Lower lobe of right lung (tissue), 2 donors: ENCODE measurements at places on chromosomes 16 and 17. TPM values are rescaled to one million over a fixed set of nuclear protein-coding genes. Genes with fewer than 3 reads are reported as not detected.

GRCh38 chr17:59062509-59062908 lies 44.2 kb downstream of the TRIM37 start:
- H3K27me3 ChIP-seq = no peaks in the 10 kb centered on the region
- peaks cover 72% of the 10 kb centered on the region for H3K36me3 ChIP-seq
- no peak overlapping the region for H3K27ac ChIP-seq
- H3K4me1 ChIP-seq = no peaks in the 10 kb centered on the region
- DNase-seq = no peak
- no peak overlapping the region for H3K4me3 ChIP-seq

DNA sequence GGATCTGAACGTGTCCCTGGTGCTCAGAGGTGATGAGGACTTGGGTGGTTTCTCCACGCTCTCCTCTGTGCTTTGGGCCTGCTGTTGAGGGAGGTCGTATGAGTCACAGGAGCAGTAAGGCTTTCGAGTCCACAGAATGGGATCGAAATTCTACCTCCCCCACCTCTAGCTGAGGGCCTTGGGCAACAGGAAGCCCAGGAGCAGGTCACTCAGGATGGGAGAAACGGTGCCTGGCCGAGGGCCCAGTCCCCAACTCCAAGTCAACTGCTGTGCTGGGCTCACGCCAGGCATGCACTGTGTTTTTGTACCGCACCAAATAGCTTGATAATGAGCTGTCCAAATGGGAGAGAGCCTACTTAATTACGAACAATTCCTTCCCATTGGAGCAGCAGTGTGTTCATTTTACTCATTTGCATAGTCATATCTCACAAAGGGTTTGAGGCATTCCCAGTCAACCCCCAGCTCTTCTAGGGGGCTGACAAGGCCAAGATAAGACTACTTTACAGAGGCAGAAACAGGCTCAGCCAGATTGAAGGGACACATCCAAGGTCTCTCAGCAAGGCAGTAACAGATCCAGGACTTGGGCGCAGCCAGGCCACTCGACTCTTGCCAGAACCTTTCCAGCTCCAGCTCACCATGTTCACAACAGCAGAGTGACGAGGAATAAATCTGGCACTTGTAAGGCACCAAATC lies 53.6 kb downstream of the WNT3 start:
- no peaks in the 10 kb centered on the region for H3K36me3 ChIP-seq
- peaks cover 16% of the 10 kb centered on the region for H3K4me1 ChIP-seq
- peak; percentile 74 for DNase-seq
- no peak overlapping the region for H3K4me3 ChIP-seq
- H3K27me3 ChIP-seq = peaks cover 11% of the 10 kb centered on the region
- no peak overlapping the region for H3K27ac ChIP-seq

DNA sequence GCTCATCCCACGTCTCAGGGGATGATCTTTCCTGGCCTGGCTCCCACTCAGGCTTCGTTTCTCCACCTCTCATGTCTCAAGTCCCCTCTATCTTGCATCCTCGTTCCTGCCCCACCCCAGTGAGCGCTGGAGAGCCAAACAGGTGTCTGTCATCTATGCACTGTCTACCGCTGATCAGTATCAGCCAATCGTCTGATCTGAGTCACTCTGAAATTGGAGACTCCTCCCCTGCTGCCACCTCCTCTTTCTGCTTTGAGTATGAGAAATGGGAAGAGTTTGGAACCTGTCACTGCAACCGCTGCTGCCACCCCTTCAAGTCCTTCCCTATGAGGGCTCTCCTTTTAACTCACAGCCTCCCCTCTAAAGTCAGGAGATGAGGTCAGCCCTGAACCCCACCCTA lies 28.0 kb downstream of the FZD2 start:
- no peak for DNase-seq
- no peaks in the 10 kb centered on the region for H3K4me1 ChIP-seq
- no peak overlapping the region for H3K4me3 ChIP-seq
- no peaks in the 10 kb centered on the region for H3K36me3 ChIP-seq
- peaks cover 5% of the 10 kb centered on the region for H3K27me3 ChIP-seq

DNA sequence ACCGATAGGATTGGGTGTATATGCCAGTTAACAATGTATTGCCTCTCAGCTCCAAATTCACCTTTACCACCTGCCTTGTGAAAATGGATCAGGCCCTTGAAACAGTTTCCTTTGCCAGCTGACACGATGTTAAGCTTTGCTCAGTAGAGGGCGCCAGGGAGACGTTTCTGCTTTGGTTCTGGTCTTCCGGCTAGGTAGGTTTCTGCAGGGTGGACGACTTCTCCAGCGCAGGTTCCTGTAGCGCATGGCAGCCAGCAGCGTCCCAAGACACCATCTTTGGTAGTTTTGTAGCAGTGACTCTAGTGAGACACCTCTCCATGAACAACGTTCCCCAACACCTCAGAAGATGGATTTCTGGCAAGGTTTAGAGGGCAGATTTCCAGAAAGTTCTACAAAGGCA lies 24.0 kb downstream of the SYCE1L start:
- H3K27me3 ChIP-seq = peaks cover 4% of the 10 kb centered on the region
- H3K36me3 ChIP-seq = no peaks in the 10 kb centered on the region
- DNase-seq = no peak
- no peaks in the 10 kb centered on the region for H3K4me1 ChIP-seq
- H3K27ac ChIP-seq = no peak overlapping the region
- H3K4me3 ChIP-seq = no peak overlapping the region

Gene SPATA32
- total RNA-seq = not detected

DNA sequence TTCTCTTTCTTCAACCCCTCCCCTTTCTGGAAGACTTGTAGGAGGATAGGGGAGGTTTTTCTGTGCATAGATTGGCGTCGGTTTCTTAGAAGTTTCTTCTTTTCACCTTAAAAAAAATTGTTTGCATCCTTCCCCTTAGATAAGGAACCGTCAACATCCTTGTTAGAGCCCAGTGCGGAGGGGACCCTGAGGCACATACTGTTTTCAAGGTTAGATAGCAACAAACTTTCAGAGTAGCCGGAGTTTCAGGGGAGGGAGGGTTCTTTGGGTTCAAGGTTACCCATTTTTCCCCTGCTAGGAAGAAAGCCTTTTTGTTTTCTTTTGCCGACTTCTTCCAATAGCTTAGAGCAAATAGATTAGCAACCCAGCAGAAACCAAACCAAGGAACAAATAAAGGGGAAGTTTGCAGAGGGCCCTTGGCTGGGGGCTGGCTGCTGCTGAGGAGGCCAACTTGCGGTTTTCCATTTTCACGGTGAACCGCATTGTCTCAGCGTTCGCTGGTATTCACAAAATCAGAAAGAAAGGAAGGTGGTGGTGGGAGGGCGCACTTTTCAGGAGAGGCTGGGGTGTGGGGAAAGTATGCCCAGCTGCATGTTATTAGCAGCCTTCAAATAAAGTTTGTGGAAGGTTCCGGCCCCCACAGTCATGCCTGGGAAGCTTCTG lies 28.8 kb downstream of the MSI2 start:
- H3K27me3 ChIP-seq = no peaks in the 10 kb centered on the region
- no peak overlapping the region for H3K27ac ChIP-seq
- H3K36me3 ChIP-seq = peaks cover 5% of the 10 kb centered on the region
- DNase-seq = no peak
- no peak overlapping the region for H3K4me3 ChIP-seq

- H3K27ac ChIP-seq = no peak overlapping the region
- H3K36me3 ChIP-seq = no peaks in the 10 kb centered on the region
- H3K27me3 ChIP-seq = peaks cover 7% of the 10 kb centered on the region
- no peak overlapping the region for H3K4me3 ChIP-seq
Observed at GRCh38 chr16:25835126-25835525, 143.4 kb downstream of the HS3ST4 start.

DNA sequence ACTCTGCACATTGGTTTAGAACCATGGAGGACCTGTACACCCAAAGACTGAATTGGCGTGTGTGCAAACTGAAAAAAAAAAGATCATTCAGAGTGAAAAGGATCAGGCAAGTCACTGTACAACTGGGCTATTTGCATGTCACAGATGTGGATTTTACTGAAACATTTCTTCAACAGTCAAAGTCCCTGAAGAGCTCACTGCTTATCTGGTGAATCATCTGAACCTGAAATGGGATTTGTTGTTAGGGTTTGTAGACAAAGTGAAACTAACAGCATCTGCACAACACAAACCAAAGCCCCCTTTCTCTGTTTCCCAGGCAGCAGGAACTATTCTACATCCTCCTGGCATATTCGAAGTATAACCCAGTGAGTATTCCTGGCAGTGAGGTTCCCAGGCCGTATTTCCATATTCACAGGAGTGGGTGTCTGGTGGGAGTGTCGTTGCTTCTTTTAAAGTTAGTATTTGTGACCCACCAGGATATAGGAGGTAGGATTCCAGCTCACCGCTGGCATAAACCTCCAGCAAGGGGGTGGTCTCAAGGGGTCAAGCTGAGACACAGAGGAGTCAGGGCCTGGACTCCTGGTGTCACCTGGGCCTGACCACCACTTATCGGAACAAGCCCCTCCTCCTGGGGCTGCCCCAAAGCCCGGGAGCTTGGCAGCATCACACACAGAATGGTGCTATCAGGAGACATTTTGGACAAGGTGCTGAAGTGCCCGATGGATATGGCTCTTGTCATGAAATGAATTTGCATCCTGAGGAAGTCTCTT lies 80.9 kb downstream of the GOSR1 start:
- H3K27ac ChIP-seq = no peak overlapping the region
- H3K36me3 ChIP-seq = no peaks in the 10 kb centered on the region
- H3K27me3 ChIP-seq = no peaks in the 10 kb centered on the region
- no peak for DNase-seq

Gene TMC6
- 173 TPM for total RNA-seq

DNA sequence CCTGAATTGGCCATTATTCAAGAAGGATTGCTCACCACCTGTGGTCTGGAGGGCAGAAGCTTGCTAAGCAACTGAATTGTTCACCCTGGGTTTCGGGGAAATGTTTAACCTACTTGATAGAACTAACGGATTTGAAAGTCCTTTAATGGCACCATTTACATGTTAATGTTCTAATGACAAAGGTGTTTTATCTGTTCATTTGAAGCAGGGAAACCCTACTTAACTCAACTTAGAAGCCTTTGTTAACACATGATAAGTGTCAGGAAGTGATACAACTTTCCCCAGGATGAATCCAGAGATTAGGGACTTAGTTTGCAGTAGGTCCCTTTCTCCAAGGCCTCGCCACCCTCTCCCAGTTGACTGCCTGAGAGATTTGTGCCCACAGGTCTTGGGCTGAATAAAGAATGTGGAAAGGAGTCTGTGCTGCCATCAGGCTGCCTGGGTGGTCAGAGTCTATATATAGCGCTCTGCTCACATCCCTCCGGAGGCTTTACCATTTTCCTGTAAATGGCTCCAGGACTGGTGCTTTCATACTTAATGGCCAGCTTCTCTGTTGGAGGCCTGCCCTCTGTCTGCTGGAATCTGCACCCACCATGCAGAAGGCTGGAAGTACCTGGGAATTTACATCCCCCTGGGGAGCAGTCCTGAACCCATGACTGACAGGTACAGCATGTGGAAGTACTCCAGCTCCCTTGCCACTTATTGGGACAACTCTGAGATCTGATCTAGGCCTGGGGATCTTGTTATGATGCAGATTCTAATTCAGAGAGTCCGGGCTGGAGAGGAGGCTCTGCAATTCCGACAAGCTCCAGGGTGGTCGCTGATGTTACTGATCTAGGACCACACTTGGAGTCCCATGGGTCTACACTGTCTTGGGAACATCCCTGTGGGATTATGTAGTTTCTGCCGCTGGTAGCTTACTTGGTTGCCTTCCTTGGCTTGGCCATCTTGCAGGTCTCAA lies 99.9 kb downstream of the ASIC2 start:
- no peak for DNase-seq
- no peak overlapping the region for H3K4me3 ChIP-seq
- no peaks in the 10 kb centered on the region for H3K36me3 ChIP-seq
- H3K27ac ChIP-seq = no peak overlapping the region
- H3K4me1 ChIP-seq = no peaks in the 10 kb centered on the region

DNA sequence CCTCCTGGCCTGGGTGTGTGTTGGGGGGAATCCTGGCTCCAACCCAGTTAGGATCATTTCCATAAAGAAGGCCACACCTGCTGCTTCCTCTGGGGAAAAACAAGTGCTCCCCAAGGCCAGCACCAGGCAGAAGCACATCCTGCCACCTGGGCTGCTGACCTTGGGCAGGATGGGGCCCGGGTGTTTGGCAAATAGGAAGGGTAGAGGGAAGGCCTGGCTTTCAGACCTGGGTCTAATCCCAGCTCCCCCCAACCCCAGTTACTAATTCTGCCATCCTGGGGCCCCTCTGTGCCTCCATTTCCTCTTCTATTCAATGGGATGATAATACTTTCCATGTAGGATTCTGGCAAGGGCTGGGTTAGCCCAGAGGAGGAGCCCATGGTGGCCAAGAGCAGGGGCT lies 3.0 kb upstream of the NLRC5 start:
- H3K4me3 ChIP-seq = no peak overlapping the region
- peak overlapping the region; percentile 59 for H3K27ac ChIP-seq
- H3K36me3 ChIP-seq = no peaks in the 10 kb centered on the region
- peaks cover 50% of the 10 kb centered on the region for H3K4me1 ChIP-seq
- H3K27me3 ChIP-seq = no peaks in the 10 kb centered on the region

GRCh38 chr17:49280061-49280460 lies 49.5 kb upstream of the PHOSPHO1 start:
- no peak for DNase-seq
- H3K4me3 ChIP-seq = no peak overlapping the region
- H3K4me1 ChIP-seq = no peaks in the 10 kb centered on the region
- H3K27me3 ChIP-seq = no peaks in the 10 kb centered on the region
- no peak overlapping the region for H3K27ac ChIP-seq
- H3K36me3 ChIP-seq = no peaks in the 10 kb centered on the region

Gene SDR42E1
- 8.4 TPM for total RNA-seq

Gene TEKT1
- total RNA-seq = 9.7 TPM

Gene CACNA1H
- 8.4 TPM for total RNA-seq

DNA sequence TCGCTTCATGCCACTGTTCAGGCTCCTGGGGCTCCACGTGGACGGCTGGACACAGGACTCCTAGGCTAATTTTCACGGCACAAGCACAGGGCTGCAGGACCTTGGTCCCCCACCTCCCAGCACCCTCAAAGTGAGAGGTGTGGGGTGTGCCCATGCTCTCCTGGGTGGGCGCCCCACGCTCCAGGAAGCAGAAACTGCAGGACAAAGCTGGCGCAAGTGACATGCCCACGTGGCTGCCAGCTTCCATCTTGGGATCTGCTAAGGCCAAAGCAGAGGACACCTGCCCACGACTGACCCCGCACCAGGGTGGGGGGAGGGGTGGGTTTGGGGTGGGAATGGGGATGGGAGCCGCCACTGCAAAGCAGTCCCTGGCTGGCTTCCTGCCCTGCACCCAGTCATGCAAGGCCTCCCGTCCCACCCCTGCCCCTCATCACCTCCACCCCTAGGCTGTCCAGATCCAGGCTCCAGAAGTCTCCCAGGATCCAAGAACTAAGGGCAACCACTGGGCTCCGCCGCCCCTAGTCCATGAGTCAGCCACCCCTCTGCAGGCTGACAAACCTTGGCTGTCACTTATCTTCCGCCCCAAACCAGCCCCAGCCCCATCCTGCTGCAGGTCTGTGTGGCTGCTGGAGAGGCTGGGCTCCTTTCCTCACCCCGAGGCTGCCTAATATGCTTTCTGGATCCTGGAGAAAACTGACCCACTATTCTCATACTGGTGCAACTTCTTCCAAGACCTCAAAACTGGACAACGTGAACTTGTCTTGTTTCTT lies 11.1 kb downstream of the USP6 start:
- H3K27ac ChIP-seq = no peak overlapping the region
- DNase-seq = peak; percentile 24
- peaks cover 6% of the 10 kb centered on the region for H3K4me1 ChIP-seq
- H3K27me3 ChIP-seq = peaks cover 20% of the 10 kb centered on the region
- H3K36me3 ChIP-seq = no peaks in the 10 kb centered on the region
